ENCODE measurements at places on chromosomes 12 and 14.

DNA sequence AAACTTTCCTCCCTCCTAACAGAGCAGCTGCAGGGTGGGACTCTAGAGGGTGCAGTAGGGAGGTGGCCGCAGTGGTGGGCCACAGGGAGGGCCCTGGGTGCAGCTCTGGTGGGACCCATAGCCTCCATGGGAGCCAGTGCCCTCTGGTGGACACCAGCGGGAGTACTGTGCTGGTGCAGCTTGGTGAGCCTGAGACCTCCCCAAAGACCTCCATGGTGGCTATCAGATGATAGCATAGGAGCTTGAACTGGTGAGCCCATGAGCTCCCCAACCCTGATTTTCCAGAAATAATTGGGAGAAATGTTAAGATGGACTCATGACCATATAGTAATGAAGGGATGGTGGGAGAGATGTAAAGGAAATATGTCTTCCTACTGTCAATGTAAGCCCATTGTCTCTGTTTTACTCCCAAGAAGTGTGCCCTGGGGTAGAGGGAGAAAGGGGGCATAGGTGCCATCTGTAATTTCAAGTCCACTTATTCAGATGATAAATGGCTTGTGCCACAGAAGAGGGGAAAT lies 98.7 kb downstream of the GAS2L3 start:
- DNase-seq, result peak; percentile 22

GRCh38 chr14:70098250-70098809 lies 90.4 kb downstream of the SLC8A3 start:
- no peak for DNase-seq

DNA sequence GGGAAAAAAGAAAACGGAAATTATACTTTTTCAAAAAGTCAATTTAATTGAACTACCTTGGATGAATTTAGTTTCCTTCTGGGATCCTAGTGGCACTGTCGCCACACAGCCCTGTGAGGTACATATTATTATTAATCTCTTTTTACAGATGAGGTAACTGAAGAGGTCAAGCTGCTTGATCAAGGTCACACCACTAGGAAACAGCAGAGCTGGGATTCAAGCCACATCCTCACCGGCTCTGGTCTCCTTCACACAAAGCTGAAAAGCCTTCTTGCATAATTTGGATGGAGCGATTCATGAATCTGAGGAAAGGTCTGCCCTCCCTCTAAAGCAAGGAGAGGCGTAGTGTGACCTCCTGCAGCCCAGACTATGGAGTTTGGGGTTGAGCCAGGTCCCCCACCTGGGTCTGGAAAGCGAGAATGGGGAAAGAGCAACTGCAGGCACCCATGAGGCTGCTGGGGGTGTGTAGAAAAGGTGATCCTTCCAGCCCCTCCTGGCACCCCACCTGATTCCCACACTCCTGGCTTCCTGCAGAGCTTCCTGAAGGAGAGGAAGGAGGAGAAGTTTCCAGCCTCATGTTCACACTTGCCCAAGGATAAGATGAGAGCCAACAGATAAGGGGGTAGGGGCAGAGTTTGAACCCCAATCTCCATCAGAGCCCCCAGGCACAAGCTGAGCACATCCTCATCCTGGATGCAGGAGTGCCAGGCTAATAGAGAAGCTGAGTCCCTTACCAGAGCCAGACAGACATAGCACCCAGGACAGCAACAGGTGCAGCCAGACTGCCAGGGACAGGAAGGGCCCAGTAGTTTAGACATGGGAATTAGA lies 3.9 kb upstream of the KRT79 start:
- no peak for DNase-seq

DNA sequence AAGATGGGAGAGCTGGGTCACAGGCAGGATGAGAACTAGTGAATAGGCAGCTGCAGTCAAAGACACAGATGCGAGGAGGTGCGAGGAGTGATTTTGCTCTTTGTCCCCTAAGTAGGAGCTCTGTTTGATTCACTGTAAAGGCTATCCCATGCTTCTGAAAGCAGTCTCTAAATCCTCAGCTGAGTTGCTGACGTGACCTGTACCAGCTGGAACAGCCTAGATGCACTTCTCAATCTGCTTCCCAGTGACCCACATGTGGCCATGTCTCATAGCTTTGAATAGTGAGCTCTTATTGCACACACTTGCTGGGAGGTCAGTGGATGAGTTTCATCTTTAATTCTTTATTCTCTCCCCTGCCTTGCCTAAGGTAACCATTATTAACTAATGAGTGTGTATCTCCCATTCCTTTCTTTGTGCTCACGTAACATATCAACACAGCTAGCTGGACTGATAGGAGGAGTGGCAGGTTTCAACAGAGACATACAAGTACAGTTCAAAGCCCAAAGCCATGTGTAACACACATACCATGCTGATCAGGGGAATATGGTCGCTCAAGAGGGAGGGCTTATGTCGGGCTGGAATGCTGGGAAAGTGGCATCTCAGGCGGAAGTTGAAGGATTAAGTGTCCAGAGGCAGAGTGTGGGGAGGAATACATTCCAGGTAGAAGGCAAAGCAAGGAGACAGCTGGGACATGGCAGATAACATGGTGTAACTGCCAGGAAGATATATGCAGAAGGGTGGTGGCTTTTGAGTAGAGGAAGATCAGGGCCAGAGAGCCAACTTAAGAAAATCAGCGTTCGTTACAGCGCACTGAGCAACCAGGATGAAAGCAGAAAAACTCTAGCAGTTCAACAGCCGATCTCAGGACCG lies 15.4 kb upstream of the YY1 start:
- DNase-seq, result no peak

DNA sequence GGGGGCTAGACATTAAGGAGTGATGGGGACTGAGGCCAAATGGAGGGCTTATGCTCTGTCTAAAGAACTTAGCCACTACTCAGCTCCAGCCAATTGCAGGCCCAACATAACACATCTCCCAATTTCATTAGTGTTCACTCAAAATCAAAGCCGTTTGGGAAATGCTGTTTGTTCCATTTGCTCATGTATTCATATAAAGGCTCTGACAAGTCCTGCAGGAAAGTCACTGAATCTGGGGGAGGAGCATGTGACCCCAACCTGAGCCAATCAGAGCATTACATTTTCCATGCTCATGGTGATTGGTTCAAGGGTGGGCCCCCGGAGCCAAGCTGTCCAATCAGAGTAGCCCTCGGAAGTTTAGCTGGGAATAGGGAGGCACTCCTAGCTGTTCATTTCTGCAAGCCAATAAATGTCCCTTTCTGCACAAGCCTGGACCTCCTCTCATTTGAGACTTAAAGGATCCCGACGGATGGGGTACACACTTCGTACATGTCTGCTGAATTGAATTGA lies 20.9 kb downstream of the SDSL start:
- DNase-seq, result no peak

DNA sequence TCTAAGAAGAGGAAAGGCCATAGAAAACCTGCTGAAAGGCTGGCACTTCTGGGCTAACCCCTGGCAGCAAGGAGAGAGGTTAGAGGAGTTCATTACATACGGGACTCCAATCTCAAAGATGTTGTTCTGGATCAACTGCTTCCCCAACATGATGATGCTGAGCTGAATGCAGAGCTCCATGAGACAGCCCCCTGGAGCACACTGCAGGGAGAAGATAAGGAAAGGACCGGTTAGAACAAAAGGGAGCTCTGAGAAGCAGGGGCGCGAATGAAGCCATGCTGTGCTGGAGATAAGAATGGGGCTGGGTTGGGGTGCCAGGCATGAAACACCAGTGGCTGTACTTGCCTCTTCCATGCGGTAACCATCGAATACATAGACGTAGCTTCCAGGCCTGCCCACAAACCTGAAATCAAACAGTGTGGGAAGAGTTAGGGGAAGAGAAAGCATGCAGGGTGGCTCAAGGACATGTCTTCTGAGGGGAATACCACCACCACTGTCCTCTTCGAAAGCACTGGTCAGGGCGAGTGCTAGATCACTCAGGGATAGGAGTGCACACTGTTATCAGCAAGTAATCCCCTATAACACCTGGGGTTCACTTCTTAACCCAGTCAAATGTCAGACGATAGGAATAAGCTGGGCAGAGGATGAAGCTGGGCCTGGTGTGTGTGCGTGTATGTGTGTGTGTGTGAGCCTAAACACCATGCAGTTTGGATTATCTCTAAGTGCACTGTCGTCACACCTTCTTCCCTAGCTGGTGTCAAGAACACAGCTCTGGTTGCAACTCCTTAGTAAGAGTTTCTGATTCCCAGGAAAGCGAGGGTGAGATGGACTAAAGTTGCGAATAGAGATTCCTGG lies 180.9 kb downstream of the NTF3 start:
- DNase-seq, result no peak

GRCh38 chr14:95664066-95664465 lies 22.2 kb upstream of the TCL1B start:
- no peak for DNase-seq

DNA sequence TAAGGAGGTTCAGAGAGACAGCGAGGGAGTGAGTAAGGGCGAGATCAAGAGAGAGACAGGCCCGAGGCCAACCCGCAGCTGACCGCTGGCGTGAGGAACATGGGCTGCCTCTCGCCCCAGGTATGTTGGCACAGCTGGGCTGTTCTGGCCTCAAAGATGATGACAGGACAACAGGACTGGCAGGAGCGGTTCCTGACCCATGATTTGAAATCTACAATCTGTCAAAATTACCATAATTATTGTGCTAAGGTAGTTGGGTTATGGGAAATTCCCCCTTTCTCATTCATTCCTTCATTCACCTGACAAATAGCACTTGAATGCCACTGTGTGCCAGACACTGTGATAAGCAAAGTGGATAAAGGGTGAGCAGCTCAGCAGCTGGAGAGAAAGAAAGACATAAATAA lies 5.1 kb upstream of the ENDOU start:
- no peak for DNase-seq

DNA sequence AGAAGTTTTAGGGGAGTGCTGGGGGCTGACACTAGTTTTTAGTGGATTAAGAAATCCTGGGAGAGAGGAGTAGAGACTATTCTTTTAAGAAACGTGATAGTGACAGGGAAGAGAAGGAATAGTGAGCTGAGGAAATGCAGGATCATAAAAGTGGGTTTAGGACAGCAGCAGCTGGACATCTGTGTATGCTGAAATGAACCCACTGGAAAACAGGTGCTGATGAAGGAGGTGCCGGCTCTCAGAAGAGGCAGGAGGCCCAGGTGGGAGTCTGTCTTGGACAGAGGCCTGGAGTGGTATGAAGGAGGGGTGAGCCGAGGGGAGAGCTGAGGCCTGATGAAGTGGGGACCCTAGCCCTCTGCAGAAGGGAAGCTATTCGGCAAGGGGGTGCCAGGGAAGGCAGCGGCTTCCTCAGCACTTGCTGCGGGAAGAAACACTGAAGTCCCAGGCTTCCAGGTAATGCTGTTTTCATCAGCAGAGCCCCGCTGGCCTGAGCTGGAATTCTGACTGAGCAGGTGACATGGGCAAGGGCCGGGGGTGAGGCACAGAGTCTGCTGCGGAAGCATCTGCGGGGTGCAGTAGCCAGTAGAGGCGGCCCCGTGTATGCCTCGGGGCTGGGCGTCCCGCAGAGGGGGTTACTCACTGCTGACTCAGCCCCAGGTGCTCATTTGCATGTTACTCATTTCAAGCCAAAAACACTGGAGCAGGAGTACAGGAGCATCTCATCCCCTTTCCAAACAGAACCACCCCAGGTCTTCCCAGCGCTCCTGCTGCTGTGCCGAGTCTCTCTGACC lies 89.7 kb downstream of the TMCC3 start:
- no peak for DNase-seq

DNA sequence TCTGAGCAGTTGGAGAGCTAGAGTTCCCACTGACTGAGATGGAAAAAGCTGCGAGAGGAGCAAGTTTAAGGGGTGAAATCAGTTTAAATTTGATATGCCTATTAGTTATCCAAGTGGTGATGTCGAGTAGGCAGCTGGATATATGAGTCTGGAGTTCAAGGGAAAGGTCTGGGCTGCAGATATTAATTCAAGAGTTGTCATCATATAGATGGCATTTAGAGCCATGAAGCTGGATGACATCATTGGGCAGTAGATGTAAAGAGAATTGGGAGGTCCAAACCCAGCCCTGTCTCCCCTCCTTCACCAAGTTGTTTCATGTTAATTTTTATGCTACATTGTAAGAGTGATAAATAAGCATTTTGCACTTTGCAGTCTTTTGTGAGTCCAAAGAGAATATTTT lies 898.1 kb downstream of the GALC start:
- DNase-seq, result no peak

- no peak for DNase-seq
These were observed 647.8 kb downstream of the TMEM121 start for GRCh38 chr14:106174206-106174605.

DNA sequence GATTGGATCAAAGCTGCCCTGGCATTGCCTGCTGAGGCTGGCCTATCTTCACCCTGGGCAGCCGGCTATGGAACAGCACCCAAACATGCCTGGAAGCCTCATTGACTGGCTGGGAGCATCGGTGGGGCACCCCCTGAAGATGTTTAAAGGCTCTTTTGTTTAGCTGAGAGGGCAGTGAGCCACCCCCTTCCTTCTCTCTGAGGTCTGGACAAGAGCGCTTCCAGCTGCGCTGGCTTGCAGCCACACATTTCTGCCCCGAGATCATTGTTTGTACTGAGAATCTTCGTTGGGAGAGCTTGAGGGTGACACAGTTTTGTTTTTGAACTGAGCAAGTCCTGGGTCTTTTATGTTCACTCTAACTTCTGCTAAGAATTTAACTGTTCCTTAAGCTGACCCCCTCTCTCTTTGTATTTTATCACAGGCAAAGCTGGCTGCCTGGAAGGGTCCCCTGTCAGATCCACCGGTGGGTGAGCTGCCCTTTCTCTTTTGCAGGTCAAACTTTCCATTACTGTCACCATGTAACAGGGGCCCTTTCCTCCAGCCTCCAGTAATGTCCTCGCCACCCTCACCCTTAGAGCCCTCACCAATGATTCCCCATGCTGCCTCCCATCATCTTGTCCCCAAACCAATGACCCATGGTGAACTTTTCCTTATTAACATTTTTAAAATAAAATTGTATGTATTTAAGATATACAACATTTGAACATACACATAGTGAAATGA lies 212.2 kb downstream of the KIF26A start:
- DNase-seq, result no peak

DNA sequence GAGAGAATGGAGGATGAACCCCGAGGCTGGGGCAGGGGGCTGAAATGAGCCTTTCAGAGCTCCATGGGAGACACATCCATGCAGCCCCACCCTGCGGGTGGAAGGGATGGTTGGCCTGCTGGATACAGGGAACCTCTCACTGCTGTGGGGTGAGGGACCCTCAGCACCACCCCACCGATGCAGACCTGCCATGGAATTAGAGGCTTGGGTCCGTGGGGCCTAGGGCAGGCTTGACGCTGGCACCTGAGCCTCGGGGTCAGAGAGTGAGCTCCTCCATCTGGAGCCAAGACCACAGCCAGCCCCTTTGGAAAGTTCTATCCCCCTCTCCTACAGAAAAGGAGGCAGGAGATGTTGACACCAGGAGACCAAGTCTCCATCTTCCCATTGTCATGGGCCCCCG lies 7.4 kb upstream of the KRT74 start:
- DNase-seq, result no peak

DNA sequence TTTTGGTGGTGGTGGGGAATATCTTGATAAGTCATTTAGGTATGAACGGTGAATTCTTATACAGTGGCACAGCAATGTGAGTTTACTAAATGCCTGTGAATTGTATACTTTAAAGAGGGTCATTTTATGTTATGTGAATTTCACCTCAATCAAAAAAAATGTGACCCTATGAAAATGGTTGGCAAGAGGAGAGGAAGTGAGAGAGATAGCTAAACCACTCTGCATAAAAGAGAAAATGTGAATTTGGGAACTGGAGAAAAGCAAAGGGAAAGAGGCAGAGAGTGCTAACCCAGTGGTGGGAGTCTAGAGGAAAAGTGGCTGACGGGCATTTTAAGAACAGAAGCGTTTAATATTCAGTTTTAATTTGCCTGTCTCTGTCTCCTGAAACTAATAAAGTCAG lies 93.8 kb downstream of the SLC38A6 start:
- no peak for DNase-seq
